ENCODE measurements at places on chromosomes 6 and 20.

- DNase-seq = no peak
Observed at GRCh38 chr20:24304291-24304690, 165.1 kb upstream of the SYNDIG1 start.

DNA sequence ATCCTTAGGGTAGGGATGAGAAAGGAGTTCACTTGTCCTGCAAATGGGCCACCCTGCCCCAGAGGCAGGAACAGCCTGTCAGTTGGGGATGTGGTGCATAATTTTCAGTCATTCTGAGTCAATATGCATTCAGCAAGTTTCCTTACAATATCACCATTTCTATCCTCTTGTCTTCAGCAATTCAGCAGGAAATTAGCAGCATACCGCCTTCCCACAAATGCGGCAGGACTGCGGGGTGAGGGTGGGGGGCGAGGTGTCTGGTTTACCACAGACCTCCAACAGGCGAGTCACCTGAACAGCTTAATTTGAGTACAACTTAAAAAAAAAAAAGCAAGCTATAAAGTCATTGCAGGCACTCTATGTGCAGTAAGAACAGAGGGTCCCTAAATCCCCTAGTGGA, 126.8 kb downstream of the MAP3K7 start:
- no peak for DNase-seq

- no peak for DNase-seq
Observed at GRCh38 chr20:8357703-8358102, 225.6 kb downstream of the PLCB1 start.

DNA sequence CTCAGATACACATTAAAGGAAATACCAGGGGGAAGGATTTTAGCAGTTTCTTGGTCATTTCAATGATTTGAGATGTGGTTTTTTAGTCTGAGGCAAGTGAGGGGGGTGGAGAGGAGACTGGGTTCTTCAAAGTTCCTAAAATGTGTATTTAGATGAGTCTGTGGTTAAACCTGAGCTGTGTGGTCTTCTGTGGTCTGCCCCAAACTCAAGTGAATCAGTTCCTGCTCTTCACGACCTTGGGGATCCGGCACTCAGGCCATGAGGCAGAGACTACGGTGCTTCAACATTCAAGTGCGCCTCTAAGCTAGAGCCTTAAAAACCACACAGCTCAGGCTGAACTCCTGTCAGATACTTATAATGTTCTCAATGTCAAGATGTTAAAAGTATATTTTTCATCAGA, 406.7 kb downstream of the LMBRD1 start:
- DNase-seq = no peak

GRCh38 chr6:125346201-125346925, 44.6 kb upstream of the HDDC2 start:
- DNase-seq = no peak

- DNase-seq = no peak
Observed at GRCh38 chr6:13722880-13723279, 11.2 kb upstream of the RANBP9 start.

GRCh38 chr6:72595812-72596211, 26.1 kb upstream of the KCNQ5 start:
- no peak for DNase-seq

DNA sequence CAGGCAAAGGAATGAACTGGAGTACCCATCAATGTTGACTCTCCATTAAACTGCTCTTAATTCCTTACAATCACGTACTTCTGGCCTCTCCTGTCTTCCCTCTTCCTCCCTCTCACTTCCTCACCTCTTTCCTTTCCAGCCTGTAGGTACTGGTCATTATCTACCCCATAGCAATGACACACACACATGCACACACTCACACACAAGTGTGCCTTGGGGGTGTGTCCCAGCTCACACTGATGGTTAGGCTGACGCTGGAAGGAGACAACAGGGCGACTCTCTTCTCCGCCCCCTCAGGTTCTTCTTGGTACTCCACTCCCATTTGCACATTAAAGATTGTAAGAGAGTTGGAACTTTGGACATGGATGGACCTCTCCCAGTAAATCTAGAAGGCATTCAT, 14.0 kb upstream of the SERPINB9 start:
- no peak for DNase-seq

GRCh38 chr6:143097224-143097795, 36.6 kb downstream of the AIG1 start:
- no peak for DNase-seq

DNA sequence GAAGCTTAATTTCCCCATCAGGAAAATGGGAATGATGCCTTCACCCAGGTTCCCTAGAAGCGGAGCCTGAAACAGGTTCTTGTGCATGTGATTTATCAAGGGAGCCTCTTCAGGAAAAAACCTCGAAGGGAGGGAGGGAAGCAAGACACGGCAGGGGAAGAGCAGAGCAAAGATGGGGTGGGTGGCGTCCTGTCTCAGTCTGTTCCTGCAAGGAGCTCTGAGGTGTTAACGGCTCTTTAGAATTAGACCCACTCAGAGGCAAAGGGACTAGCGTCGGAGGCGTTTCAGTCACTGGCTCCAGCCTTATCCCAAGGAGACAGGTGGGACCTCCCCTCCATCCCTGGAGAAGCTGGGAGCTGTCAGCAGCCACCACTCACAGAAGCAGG, 15.6 kb upstream of the UBE2V1 start:
- no peak for DNase-seq

GRCh38 chr20:49583669-49584417, 15.9 kb upstream of the PTGIS start:
- DNase-seq = no peak

Measured in activated naive CD4-positive, alpha-beta T cell (primary cell).